ENCODE measurements at places on chromosomes 3 and 15.

DNA sequence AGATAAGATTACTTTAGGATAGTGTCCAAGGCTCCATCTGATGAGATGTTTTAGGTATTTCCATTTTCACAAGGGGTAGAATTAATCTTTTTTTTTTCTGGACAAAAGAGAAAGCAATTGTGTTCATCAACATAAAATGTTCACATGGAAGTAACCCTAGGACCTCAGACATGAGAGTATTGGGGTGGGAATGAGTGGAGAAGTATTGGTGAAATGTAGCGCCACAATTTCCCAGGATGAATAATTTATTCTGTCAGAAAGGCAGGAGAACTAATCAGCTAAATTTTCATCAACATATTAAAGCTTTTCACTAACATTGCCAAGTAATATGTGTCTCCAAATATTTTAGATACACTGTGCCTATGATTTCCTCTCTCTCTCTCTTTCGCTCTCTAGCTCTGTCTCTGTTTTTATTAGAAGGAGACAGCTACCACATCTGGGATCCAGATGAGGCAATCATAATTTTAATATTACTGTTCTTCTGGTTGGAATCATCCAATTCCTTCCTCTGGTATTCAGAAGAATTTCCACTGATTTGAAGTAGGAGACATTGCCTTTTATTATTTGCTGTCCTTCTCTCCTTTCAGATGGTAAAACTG is 21.6 kb upstream of the ZNF280D start:
- DNase-seq, result no peak

- DNase-seq, result no peak
These were observed 129.8 kb downstream of the SATB1 start for GRCh38 chr3:18295171-18295920.

DNA sequence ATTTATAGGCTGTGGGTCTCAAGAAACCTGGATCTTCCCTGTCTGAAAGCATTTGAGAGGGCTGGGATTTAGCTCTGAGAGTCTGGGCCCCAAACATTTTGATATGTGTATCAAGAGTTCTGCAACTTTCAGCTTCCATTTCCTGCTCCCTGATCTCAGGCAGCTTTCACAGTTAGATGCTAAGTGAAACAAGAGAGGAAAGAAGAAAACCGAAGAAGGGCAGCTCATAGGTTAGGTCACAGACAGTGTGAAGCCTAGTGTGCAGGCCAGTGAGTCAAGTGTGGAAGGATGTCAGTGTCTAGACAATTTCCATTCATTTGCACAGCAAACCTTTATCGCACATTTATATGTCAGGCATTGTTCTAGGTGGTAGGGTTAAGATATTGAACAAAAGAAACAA is 173.6 kb upstream of the PROK2 start:
- no peak for DNase-seq

- no peak for DNase-seq
These were observed 18.1 kb downstream of the CD200 start for GRCh38 chr3:112351036-112351435.

DNA sequence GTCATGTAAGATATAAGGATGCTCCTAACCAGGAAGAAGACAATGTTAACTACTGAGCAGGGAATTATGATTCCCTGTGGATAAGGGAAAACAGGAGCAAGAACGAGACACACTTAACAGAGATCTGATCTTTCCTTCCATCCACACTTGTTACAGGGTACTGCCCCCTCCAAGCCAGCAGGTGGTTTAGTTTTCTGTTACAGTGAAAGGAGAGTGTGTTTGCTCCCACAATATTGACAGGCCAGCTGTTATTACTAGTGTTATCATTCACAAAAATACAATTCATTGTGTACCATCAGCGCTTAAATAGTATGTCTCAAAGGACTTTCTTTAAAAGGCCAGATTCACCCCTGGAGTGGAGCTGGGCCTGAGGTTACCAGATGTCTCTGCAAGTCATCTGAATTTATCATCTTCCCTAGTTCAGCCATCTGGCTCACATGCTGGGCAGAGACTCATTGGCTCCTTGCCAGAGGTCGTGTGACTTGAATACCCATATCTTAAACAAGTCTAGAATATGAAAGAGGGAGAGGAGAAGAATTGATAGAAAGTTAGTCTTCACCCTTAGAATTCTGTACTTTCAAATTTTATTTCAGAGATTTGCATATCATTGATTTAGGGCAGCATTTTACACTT is 16.8 kb upstream of the FMN1 start:
- DNase-seq, result no peak

- DNase-seq, result no peak
These were observed 75.3 kb upstream of the CMTM7 start for GRCh38 chr3:32316319-32316718.

GRCh38 chr3:88057630-88058305 is 1.0 kb downstream of the CGGBP1 start:
- peak; percentile 8 for DNase-seq

DNA sequence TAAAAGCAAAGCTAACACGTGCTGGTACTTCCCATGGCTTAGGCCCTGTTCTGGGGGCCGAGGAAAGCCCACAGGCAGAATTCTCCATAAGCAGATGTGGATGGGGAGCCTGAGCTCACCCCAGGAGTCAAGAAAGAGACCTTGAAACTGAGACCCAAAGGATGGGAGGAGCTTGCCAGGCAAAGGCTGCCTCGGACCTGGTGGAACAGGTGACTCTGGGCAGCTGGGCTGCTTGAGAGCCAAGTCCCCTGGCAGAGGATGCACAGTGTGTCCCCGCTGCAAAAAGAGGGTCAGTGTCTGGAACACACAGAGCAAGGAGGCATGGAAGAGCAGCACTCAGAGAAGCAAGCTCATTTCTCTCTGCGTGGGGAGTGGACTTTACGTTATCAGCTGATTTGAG is 528.7 kb downstream of the GABRG3 start:
- DNase-seq, result no peak

Data from naive thymus-derived CD4-positive, alpha-beta T cell (primary cell).